ENCODE measurements at places on chromosomes 1 and 21.

DNA sequence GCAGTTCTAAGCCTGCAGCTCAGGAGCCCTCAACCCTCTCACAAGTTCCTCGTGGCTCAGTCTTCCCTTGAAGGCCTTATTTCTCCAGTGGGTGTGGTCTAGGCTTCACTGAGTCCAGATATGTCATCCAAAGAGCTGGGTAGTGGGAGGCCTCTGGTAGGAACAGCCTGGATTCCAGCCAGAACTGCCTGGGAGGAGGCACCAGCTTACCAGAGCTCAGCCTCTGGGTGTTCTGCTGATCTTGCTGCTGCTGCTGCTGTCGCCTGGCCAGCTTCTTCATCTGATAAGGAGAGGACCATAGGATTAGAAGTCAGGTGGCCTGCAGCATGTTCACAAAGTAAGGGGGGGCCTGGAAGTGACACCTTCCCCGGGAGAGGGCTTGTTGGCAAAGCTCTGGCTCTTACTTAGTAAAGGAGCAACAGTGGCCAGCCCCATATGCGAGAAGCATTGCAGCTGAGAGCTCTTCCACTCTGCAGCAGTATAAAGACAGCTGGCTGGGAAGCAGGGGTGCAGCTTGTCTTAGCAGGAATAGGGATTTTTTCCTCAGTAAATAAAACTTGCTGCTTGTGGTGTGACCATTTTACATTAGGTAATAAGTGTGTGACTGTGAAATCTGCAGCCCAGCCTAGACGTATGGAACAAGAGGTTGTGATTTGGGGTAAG is 148.5 kb downstream of the LMX1A start:
- DNase-seq, result peak; percentile 24

DNA sequence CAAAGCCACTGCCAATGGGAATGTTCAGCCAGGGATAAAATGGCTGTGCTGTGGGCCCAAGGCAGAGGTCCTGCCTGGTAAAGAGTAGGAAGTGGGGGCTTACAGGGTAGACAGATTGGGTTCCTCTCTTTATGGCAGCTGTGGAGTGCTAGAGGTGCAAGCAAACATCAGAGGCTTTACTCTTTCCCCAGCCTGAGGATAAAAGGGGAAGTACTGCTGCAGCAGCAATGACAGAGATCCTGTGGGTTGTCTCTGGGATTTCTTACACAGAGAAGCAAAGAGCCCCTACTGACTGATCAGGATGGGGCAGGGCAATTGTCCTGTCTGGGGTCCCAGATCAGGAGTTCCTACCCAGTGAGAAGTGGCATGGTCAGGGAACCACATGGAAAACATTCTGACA is 54.2 kb downstream of the DRAM2 start:
- DNase-seq, result no peak

DNA sequence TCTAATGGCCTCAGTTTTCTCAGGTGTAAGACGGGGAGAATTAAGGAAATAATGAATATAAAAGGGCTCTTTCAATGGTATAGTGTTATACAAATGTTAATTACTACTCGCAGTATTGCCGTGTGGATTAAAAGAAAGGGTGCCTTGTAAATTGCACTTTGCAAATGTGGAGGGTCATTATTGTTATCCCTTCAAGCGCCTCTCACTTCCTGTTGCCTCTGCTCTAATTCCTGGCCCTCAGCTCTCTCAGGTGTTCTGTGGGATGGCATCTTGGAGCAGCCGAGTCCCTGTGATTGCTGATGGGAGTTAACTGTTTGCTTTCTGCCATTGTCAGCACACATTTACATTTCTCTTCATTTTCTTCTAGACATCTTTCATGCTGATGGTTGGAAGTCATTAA is 7.1 kb upstream of the S100A11 start:
- no peak for DNase-seq

DNA sequence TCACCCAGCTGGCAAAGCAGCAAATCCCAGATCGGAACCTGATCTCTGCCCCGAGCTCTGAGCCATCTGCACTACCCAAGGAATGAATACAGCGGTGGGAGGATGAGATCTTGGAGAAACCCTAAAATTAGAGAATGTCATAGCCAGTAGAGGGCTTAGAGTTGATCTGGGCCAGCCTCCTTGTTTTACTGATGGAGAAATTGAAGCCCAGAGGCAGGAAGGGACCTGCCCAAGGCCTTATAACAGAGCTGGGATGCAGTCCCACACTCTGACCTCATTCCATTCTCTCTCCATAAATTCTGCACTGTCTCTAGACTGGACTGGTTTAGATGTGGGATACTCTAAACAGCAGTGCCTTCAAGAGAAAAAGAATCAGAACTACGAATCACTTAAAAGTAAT is 4.8 kb upstream of the SFN start:
- no peak for DNase-seq

DNA sequence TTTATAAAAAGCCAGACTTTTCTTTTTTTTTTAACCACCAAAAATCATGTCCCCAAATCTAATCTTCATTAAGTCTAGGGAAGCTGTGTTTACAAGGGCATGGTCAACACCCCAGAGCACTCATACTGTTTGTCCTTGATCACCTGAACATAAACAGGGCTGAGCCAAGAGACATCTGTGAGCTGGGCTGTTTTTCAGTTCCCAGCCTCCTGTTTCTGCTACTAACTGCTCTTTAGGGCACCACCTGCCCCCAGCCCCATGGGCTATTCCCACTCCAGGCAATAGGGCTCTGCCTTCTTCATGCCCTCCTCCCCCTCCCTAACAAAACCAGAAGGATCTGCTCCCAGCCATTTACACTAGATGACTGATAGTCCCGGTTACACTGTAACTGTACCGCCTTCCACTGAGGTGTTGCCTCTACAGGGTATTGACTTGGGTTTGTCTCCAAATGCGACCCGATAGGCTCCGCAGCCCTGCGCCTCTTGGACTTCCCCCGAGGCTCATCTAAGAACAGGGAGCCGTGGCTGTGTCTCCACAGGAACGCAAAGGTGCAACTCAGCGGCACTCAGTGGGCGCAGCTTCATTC is 11.7 kb upstream of the SLC26A9 start:
- DNase-seq, result no peak

- DNase-seq, result no peak
Observed at GRCh38 chr21:30447056-30447455, 7.0 kb downstream of the KRTAP15-1 start.
